ENCODE measurements at places on chromosomes 2 and 18. TPM values are rescaled to one million over a fixed set of nuclear protein-coding genes. Genes with fewer than 3 reads are reported as not detected.

CDKL4 gene
- total RNA-seq = 3.0 TPM

UGT1A4 gene
- total RNA-seq = 0.27 TPM

RTP5 gene
- 0.54 TPM for total RNA-seq

MYO7B gene
- total RNA-seq = 0.25 TPM

IL36RN gene
- total RNA-seq = 0.73 TPM

SLC30A3 gene
- 0.31 TPM for total RNA-seq

L3MBTL4 gene
- total RNA-seq = 1.3 TPM

ZC3H6 gene
- 16.7 TPM for total RNA-seq

ZNF892 gene
- total RNA-seq = 12.2 TPM

RAB6C gene
- not detected for total RNA-seq

LRRC30 gene
- not detected for total RNA-seq

ARMC9 gene
- total RNA-seq = 17.5 TPM

LTBP1 gene
- total RNA-seq = 6.6 TPM

PID1 gene
- 26.2 TPM for total RNA-seq

DNAH7 gene
- total RNA-seq = 1.2 TPM

COBLL1 gene
- 2.5 TPM for total RNA-seq

BUB1 gene
- 48.0 TPM for total RNA-seq

IL1R2 gene
- not detected for total RNA-seq

PSTPIP2 gene
- 1.2 TPM for total RNA-seq

LOXHD1 gene
- total RNA-seq = 0.26 TPM

AQP12A gene
- total RNA-seq = not detected

PAPOLG gene
- total RNA-seq = 20.7 TPM

IGFBP5 gene
- total RNA-seq = 4.8 TPM

BARD1 gene
- total RNA-seq = 23.6 TPM

CCL20 gene
- not detected for total RNA-seq

COL5A2 gene
- total RNA-seq = 18.0 TPM

ALPG gene
- total RNA-seq = not detected

IFIH1 gene
- total RNA-seq = 35.4 TPM

REG3G gene
- total RNA-seq = 0.66 TPM

SLC38A11 gene
- total RNA-seq = 0.10 TPM

INPP4A gene
- 32.3 TPM for total RNA-seq

AMER3 gene
- 0.09 TPM for total RNA-seq

BMP10 gene
- not detected for total RNA-seq

SPP2 gene
- 0.53 TPM for total RNA-seq

SMCHD1 gene
- 95.0 TPM for total RNA-seq

CPS1 gene
- 2.2 TPM for total RNA-seq

TCF4 gene
- total RNA-seq = 106 TPM

PRKRA gene
- 69.7 TPM for total RNA-seq

GALNT14 gene
- 1.3 TPM for total RNA-seq

UGT1A5 gene
- total RNA-seq = not detected

TFPI gene
- total RNA-seq = 10.4 TPM

DYSF gene
- 2.2 TPM for total RNA-seq

CLHC1 gene
- total RNA-seq = 15.2 TPM

LOXL3 gene
- total RNA-seq = 1.0 TPM

SERPINB8 gene
- 2.3 TPM for total RNA-seq

TOGARAM2 gene
- total RNA-seq = 0.73 TPM

Data from motor neuron (in vitro differentiated cells).